ENCODE measurements at places on chromosomes 2 and 18.

GRCh38 chr2:216299588-216299987 is 72.7 kb downstream of the MARCHF4 start:
- no peak for DNase-seq

- no peak for DNase-seq
Observed at GRCh38 chr2:85666435-85667316, 1.3 kb downstream of the SFTPB start.

DNA sequence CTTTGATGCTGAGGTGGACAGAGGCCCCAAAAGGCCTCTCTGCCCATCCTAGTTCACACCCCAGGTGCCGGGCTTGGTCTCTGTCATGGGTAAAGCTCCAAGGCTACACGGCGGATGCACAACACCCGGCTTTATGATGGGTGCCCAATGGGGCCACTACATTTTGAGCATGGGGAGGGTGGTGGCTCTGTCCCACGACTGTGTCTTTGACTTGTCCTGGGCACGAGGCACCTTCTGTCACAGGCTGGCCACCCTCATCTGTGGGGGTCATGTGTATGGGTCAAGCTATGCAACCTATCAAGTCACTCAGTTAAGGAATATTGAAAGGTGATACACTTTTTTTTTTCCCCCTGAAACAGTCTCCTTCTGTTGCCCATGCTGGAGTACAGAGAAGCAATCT is 63.7 kb downstream of the EDAR start:
- DNase-seq: no peak

GRCh38 chr2:152569186-152569585 is 148.1 kb downstream of the PRPF40A start:
- no peak for DNase-seq

- DNase-seq: no peak
Observed at GRCh38 chr2:133766164-133766832, 198.0 kb upstream of the NCKAP5 start.

DNA sequence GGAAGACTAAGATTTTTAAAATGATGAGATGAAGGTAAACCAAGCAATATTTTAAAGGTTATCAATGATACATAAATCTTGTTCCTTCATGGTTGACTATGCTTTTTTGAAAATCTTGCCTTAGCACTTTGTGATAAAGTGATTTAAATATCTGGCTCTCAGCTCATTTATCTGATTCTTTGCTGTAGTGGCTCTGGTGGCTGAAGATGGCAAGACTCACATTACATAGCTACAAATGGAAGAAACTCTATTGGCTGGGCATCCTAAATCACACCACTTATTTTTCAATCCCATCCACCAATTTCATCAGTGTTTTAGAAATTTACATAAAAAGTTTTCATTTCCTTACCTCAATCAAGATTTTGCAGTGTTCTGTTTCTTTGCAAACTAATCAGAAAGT is 16.6 kb upstream of the APCDD1 start:
- no peak for DNase-seq

DNA sequence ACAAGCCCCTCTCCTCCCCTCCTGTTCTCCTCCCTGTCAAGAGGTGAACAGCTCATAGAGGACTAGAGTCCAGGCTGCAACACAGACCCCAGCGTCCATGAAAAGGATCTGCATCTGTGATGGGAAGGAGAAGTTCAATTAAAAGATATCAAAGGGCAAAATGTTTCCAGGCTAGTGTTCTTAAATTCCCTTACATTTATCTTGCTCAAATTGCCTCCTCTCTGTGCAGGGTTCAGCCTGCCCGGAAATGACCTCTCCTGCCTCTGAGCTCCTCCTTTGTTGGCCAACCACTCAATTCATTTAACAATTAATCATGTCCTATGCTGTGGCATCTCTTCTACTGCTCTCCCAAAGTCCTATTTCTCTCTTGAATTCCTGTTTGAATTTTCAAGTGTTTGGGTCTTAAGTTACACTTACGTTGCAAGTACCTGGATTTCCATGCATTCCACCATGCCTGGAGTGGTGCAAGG is 105.3 kb downstream of the TSN start:
- DNase-seq: no peak

- DNase-seq: no peak
Observed at GRCh38 chr2:197179744-197180498, 130.7 kb downstream of the ANKRD44 start.

- no peak for DNase-seq
Observed at GRCh38 chr2:239222312-239222660, 178.5 kb downstream of the HDAC4 start.

Measured in NCI-H2107 (cell line).